ENCODE measurements at places on chromosomes 4 and X.

GRCh38 chr4:152590179-152591031 lies 54.5 kb upstream of the FBXW7 start:
- DNase-seq, result no peak

DNA sequence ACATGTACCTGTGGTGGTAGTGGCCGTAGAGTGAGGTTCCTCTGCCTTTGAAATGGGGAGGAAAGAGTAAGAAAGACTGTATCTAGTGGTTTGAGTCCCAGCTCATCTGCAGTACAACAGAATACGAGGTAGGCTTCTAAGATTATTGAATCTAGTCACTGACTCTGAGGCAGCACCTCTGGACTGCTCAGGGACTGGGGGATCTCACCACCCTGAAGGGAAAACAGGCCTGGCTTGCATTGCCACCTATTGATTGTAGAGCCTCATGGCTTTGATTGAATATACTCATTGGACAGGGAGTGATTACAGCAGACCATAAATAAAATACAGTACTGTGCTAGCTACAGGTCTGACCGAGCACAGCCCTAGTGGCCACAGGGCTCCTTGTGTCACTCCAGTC lies 50.5 kb downstream of the GPR174 start:
- DNase-seq, result no peak

- no peak for DNase-seq
These were observed 52.0 kb upstream of the HS3ST1 start for GRCh38 chr4:11480683-11481082.

DNA sequence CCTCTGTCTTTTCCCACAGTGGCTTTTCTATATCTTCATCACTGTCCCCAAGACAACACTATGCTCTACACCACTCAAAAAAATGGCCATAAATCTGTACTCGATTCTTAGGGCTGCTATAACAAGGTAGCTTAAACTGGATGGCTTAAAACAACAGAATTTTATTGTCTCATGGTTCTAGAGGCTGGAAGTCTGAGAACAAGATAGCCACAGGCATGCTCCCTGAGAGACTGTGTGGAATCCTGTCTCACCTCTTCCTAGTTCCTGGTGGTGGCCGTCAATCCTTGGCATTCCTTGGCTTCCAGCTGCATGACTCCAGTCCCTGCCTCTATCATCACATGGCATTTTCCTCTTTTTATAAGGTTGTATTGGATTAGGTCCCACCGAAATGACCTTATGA lies 70.7 kb upstream of the DCLK2 start:
- DNase-seq, result no peak

DNA sequence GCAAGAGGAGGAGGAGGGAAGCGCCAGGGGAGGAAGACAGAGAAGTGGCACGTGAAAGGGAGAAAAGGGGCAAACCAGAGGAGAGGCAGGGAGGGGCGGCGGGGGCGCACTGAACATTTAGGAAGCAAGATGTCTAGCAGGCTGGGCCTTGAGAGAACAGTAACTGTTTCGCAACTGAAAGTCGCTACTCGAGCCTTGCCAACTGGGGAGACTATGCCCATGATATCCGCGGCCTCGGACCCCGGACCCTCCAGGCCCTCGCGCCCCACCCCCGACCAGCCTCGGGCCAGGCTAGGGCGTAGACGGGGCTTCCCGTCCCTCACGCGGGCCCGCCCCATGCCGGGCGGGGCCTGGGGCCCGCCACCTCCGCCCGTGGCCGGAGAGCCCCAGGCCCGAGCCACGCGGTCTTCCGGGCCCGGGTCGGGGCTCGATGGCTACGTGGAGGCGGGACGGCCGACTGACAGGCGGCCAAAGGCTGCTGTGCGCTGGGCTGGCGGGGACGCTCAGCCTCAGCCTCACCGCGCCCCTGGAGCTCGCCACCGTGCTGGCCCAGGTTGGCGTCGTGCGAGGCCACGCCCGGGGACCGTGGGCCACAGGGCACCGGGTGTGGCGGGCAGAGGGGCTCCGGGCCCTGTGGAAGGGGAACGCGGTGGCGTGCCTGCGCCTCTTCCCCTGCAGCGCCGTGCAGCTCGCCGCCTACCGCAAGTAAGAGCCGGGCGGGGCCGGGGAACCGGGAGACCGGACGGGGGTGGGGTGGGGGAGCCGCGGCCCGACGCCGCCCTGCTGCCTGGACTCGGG lies at the start of gene SLC25A43:
SLC25A43 (plus strand) TSS at position 363 of the 798 bp plus-strand sequence; CDS start at position 431, 68 bp downstream.
- DNase-seq, result peak; percentile 8

DNA sequence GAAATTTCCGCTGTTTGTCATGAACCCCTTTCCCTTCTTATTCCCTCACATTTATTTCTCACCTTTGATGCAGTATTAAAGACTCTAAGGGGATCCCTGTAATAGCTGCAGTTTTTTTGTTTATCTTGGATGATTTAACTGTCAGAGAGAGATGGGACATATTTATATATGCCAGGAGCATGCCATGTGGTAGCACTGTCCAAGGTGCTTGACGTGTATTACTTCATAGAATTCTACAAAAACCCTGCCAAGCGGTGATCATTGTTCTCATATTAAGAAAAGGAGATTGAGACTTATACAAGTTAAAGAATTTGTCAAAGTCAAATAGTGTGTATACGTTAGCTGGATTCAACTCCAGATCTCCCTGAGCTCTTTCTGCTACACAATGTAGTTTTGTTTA lies 78.2 kb downstream of the SPRY1 start:
- DNase-seq, result no peak

- peak; percentile 21 for DNase-seq
These were observed 19.4 kb downstream of the SPRY1 start for GRCh38 chr4:123415977-123416376.

- no peak for DNase-seq
These were observed 32.2 kb upstream of the PROM1 start for GRCh38 chr4:16116019-16116418.

DNA sequence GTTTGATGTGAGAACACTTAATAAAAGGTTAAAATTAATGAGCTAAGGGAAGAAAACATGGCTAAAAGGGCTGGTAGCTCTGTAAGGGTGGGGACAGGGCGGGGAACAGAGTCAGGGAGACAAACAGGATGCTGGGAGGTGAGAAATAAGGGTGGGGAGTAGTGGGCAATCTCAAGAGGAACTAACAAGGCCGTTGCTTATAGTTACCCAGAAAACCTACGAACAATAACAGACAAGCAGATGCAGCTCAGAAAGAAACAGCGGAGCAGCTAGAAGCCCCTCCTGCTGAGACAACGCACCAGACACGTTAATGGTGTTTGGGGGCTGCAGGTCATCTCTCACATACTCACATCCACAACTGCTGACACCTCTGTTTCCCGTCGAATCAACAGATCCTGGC lies 9.7 kb upstream of the KLF3 start:
- peak; percentile 79 for DNase-seq

GRCh38 chr4:137032222-137032621 lies 500.1 kb downstream of the PCDH18 start:
- no peak for DNase-seq

DNA sequence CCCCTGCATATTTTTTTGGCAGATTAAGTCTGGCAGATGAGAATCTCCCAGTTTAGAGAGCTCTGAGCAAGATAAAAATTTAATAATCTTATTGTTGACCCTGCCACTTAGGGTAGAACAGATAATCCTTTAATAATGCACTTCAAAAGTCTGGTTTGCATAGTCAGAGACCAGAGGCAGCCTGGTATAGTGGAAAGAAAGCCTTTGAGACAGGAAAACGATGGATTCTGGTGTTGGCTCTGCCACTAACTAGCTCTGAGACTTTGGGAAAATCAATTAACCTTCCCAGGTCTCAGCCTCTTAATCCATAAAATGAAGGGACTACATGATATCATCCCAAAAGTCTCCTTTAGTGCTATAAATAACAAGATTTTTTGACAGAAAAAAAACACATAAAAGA lies 824.5 kb downstream of the STIM2 start:
- DNase-seq, result no peak

DNA sequence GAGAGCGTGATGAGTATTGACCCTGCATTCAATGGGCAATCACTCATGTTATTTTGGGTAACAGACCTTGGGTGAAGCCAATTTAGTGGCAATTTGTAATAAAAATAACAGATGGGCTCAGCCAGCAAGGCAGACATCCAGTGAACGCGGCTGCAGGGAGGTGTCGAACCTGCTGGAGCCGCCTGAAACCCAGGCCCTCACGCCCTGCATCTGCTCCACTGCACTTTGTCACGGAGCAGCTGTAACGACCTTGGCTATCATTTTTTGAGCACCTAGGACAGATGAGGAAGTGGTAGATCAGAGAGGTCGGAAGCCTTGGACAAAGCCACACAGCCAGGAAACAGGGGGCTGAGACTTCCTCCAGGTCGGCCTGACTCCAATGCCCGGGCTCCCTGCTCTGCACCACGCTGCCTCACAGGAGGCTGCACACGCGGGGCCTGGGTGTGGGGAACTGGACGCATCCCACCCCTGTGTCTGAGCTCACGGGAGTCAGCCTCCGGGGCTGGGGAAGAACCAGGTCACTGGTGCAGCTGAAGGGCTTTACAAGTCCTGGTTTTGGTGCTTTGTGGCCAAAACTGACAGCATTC lies 19.4 kb downstream of the HMX1 start:
- DNase-seq, result no peak
